MG63 (cell line): ENCODE measurements at places on chromosomes 1 and 21.
A peak's percentile ranks its signal among the peaks of the same experiment; 100 is the strongest.

GRCh38 chr1:153786038-153786790 is 11.0 kb downstream of the SLC27A3 start:
- no peak for DNase-seq

- DNase-seq: no peak
Measured at GRCh38 chr1:244678697-244679096, 25.8 kb downstream of the DESI2 start.

DNA sequence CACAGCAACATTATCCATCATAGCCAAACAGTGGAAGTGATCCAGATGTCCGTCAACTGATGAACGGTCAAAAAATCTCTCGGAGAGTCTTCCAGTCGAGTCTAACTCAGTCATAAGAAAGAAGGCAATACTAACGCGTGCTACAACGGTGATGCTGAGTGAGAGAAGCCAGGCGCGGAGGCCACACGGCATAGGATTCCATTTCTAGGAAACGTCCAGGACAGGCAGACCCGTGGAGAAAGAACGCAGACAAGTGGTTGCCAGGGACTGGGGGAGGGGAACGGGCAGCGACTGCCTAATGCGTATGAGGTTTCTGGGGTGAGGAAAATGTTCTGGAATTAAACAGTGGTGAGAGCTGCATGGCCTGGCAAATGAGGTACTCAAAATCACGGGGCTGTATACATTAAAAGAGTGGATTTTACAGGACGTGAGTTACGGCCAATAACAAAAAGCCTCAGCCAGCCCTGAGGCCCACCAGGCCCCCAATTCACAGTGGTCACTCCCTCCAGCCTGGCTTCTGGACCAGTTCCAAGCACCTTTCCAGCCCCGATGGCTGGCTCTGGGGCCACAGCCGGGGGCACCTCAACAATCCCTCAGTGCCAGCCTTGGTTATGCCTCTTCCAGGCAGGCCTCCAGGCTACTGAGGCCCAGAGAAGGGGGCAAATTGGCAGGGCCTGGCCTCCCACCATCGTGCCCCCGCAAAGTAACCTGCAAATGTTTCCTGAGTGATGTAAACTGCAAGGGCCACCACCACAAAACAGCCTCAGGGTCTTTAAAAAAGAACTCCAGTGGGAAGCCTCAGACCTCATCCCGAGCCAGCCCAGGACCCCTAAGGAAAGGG is 3.4 kb downstream of the WNT9A start:
- no peak for DNase-seq

DNA sequence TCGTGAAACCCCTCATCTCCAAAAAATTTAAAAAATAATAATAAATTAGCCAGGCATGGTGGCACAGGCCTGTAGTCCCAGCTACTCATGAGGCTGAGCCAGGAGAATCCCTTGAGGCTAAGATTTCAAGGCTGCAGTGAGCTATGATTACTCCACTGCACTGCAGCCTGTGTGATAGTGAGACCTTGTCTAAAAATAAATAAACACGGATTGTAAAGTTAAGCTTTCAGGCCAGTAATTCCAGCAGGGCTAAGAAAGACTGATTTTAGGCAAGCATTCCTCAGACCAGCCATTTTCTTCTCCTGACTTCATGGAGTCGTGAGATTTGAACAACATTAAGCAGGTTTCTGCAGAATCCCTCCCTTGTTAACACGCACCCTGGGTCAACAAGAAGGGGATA is 77.2 kb upstream of the EFHD2 start:
- DNase-seq: no peak

DNA sequence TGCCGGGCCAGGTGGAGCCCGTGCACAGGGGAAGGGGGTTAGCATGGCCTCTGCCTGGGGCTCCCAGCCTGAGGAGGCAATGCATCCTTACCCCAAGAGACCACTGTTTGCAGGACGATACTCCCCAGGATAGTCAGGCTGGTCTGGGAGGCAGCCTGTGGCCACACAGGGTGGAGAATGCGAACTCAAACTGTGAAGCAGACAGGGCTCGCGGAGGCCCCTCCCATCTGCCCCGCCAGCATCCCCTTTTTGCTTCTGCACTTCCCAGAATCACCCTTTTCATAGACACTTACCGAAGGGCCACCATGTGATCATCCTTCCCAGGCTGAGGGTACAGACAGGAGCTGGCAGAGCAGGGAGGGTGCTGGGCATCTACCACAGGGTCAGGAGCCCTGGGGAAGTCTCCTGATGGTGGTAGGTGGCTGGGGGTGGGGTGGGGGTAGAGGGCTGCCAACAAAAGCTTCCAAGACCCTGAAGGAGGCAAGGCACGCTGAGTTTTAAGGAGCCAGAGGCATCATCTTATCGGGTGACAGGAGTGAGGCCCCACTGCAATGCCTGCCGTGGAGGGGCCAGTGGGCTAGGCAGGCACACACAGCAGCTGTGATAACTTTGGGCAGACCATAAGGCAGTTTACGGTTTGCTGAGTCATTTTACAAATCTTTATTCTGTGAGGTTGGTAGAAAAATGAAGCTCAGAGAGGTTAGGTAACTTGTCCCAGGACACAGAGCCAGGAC is 31.3 kb upstream of the BTG2 start:
- no peak for DNase-seq

- peak; percentile 86 for DNase-seq
Measured at GRCh38 chr1:1080122-1080757, 6.1 kb upstream of the RNF223 start.

GRCh38 chr1:153922972-153923925 is at the start of gene GATAD2B:
Gene GATAD2B (minus strand): TSS chr1:153922972. CDS start chr1:153828347, 94,625 bp downstream.
- peak; percentile 100 for DNase-seq

DNA sequence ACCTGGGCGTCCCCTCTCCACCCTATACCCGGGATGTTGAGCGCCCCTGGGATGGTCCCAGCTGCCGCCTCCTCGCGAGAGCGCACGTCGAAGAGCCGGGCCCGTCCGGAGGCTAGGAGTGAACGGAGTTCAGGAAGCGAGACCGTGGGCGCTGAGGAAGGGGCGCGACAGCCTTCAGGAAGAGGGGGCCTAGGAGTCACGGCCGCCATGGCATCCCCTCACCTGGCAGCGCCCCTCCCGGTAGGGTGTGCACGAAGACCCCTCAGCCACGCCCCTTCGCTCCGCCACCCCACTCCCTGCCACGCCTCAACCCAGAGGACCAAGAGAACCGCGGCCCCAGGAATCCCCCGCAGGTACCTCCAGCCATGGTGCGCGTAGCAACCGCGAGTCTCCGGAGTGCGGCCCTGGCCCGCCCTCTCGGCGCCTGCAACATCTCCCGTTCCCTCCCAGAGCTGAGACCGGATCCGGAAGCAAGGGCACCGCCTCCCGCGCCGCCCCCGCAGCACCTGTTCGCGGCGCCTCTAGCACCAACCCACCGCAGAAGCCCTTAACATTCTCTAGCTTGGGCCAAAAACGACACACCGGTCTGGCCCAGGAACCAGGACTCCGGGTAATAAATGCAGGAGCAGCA is at the start of gene TSTD1:
Gene TSTD1, minus strand, starts transcription at position 442 of the 631 bp plus-strand sequence. Its CDS starts 75 bp downstream, at position 367.
- DNase-seq: no peak

- DNase-seq: no peak
Measured at GRCh38 chr21:34201001-34201400, 127.6 kb downstream of the MRPS6 start.

DNA sequence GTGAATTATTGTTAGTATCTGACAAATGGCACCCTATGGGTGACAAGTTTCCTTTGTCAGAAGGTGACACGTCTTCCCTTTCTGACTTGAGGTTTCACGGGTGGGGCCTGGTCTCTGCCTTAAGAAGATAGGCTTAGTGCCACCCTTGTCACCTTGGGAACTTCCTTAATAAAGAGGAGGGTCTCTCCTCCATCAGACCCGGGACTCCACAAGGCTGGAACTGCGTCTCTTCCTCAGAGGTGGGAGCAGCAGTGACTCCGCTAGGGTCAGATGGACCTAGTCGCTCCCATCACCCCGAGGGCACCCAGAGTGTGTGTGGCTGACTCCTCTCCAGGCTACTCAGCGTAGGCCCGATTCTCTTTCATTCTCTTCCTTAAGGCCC is 774 bp upstream of the WDTC1 start:
- DNase-seq: no peak

- DNase-seq: no peak
Measured at GRCh38 chr1:42670425-42670824, 11.8 kb upstream of the YBX1 start.

- DNase-seq: peak; percentile 92
Measured at GRCh38 chr1:11693024-11693590, 1.6 kb downstream of the DRAXIN start.

- no peak for DNase-seq
Measured at GRCh38 chr1:11279630-11280029, 6.6 kb downstream of the UBIAD1 start.

DNA sequence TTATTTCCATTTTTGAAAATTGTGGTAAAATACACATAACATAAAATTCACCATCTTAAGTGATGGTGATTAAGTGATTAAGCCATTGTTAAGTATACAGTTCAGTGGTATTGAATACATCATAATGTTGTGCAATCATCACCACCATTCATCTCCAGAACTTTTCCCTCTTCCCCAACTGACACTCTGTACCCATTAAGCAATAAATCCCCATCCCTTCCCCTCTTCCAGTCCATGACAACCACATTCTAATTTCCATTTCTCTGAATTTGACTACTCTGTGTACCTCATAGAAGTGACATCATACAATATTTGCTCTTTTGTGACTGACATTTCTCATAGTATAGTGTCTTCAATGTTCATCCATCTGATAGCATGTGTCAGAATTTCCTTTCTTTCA is 124.8 kb downstream of the DISC1 start:
- DNase-seq: no peak

DNA sequence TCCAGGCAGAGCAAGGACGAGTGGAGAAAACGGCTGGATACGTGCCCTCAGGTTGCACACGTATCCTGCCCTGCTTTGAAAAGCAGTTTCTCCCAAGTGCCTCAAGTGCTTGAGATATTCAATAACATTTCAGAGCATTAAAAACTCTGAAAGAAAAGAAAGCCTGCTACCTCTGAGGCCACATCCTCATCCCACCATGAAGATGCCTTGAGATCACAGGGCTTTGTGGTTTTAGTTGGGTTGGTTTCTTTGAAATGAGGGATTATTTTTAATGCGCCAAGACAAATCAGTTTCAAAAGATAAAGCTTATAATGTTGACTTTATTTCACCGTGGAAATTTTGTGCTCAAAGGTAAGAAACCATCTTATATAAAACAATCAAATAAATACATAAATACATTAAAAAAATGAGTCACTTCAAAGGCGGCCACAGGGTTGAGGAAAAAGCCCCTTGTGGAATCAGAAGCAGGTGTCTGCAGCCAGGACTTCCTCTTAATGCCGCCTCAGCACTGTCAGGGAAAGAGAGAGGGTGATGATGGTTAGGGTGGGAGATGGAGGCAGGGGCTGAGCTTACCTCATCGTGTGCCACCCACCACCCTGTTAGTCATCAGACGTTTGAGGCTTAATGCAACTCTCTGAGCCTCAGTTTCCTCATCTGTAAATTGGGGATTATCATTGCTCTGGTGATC is 1.4 kb downstream of the NPPB start:
- no peak for DNase-seq

- peak; percentile 76 for DNase-seq
Measured at GRCh38 chr1:27099587-27100334, 55.2 kb downstream of the SLC9A1 start.

DNA sequence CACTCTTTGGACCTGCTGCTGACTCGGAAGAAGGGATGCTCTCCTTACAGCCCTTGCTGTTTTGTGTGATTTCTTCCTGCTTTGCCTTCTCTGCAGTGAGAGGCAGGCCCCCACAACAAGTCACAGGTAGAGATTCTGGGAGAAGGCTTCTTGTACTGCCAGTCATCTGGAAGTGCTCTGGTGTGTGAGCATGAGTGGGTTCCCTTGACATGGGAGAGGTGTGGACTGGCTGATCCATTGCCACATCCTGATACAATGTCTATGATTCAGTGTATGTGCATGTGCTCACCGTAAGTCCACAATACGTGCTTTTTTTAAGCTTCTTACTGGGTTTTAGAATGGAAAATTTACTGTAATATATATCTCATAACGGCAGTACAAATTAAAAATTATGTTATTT is 46.0 kb upstream of the PLA2G4A start:
- DNase-seq: no peak

GRCh38 chr1:58786184-58786926 is 2.5 kb upstream of the JUN start:
- DNase-seq: no peak

DNA sequence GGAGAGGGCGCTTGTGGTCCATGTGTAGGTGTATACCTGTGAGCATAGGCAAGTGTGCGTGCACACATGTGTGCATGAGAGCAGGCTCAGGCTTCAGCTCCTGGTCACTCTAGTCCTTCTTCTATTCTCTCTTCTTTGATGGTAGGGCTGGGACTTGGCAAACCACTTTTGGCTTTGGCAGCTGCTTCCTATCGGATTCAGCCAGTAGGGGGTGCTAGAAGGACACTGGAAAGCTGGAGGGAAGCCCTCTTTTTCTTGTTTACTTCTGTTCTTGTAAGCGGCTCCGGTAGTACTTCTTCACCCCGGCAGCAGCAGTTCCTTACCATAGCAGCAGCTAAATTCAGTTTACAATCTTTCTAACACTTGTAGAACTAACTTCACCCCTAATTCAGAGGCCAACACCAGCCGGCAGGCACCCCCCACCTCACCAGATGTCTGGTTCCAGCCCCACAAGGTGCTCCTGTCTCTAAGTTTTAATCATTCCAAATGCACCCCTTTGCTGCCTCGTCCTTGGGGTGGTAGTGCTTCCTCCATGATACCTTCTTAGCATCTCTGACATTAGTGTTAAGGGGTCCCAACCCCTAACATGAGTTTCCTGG is 25.1 kb downstream of the NENF start:
- DNase-seq: peak; percentile 24

DNA sequence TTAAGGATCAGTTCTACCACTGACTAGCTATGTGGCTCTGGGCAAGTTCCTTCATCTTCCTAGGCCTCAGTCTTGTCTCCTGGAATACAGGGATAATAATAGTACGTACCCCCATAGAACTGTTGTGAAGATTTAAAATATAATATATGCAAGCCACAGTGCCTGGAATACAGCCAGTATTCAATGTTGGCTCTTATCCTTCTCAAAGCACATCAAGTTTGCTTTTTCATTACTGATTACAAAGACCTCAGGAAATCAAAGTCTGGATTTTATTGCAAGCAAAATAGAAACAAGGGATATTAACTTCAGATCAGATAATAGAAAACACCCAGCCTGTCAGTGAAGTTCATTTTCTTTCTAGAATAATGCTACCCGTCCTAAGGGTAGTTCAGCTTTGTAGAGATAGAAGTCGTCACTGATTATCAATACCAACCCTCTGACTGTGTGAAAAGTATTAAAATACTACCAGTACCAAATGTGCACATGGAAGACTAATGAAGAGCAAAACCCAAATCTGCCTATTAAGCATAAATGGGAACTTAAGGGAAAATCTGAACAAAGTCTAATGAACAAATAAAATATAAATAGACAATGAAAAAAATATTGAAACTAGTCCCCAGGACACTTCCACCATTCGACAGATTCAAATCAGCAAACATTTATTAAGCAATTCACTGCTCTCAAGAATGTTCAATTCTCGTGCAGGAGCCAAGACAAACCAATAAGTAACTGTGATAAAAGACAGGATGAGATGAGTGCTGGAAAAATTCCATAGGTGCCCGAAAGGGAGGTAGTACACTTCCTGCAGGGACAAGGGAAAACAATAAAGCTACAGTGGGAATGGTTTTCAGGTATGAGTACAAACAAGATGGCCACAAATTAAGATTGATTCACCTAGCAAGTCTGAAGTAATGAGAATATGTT is 206.2 kb downstream of the SMYD3 start:
- no peak for DNase-seq

- DNase-seq: peak; percentile 100
Measured at GRCh38 chr1:109821831-109822745, 58.4 kb upstream of the EPS8L3 start.

GRCh38 chr1:6113116-6113515 is 67.0 kb downstream of the CHD5 start:
- no peak for DNase-seq
